ENCODE measurements at places on chromosomes 3 and 15.
A peak's percentile ranks its signal among the peaks of the same experiment; 100 is the strongest.

DNA sequence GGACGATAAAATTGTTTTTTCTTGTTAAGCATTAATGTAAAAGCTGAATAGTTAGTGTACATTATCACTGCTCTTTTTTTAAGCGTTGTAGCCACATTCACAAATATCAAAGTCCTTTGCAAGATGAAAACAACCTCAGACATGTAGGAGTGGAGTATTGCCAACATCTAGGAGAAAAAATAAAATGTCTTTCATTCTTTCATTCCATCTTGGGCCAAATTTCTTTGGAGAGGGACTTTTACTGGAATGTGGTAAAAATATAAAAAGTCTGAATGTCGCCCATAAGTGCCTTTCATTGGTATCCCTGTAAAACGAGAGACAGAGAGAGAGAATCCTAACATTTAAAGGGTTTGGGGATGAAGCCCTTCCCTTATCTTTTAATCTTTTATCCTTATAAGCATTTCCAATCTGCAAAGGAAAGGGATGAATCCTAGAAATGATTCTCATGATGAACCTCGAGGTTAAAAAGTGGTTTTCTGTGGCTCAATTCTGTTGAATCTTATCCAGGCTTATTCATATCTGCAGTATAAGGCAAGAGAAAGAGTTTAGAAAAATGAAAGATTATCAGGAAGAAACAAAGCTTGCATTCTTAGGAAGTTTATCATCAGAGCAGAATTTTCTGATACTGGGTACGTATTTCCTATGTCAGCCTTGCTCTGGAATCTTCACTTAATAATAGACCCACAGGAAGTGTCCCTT, 1031.7 kb downstream of the MCTP2 start:
- no peak for ATAC-seq

DNA sequence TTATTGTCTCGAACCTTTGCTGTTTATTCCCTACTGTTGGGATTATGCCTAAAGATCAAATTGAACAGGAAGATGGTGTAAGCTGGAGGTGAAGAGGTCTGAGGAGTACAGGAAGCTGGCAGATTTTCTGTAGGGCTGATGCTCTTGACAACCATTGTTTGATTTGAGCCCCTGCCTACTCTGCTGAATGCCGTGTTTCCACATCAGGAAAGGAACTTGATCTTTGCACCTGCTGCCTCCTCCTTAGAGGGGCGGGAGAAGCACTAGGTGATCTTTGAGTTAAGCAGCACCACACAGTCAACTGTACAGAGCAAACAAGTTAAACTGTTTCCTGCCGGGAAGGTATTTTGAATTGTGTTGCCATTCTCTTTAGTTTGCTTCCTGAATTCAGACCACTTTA, 364.6 kb upstream of the EPHA6 start:
- ATAC-seq = no peak

GRCh38 chr15:29040370-29040751, 154.6 kb downstream of the APBA2 start:
- ATAC-seq = peak; percentile 40

DNA sequence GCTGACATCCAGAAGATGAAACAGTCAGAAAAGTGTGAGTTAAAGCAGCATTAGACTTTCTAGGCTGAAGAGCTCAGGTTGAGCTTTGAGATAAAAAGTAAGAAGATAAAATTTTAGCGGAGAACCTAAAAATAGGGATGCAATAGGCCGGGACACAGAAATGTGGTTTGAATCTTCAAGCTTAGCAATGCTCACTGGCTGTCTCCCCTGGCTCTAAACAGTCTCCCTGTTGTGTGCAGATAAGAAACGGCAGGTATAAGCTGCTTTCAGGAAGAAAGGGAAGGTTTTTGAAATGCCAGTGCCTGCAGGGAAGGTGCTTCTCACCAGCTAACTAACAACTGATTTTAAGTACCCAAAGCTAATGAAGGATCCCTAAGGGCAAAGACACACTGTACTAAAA, 718.7 kb upstream of the SGO1 start:
- ATAC-seq = no peak

- ATAC-seq = peak; percentile 98
Measured at GRCh38 chr3:197599089-197599765, 43.5 kb upstream of the BDH1 start.

DNA sequence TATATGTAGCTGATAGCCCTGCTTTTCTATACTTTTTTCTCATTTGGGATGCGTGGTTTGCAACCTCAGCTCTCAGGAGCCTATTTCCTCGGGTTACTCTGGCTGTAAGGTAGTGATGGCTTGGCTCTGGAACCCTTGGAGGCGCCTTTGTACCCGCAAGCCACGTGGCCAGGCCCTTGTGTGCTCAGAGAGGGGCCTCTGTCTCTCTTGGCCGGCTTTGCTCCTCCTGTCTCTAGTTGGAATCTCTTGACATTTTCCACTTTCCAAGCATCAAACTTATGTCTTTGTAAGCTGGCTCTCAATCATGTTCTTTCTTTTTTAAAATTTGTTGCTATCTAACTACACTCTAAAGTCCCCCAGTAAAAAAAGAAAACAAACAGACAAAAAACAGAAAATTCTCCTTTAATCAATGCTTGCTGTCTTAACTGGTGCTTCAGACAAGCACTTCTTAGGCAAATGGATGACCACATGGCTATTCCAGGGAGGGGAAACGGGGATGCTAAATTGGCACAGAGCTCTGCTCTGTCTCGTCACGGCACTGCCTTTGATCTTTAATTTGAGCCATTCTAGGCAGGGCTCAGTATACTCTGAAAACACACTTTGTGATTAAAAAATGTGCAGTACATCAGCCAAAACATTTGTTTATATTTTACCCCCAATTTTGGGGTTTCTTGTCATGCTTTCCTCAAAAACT, 180.4 kb upstream of the NR2E3 start:
- no peak for ATAC-seq

GRCh38 chr15:45585069-45585791, 1.9 kb upstream of the BLOC1S6 start:
- no peak for ATAC-seq

- ATAC-seq = no peak
Measured at GRCh38 chr3:113496924-113497323, 18.0 kb downstream of the SPICE1 start.

GRCh38 chr15:61025781-61026180, 203.3 kb downstream of the RORA start:
- ATAC-seq = no peak
